Activated CD8-positive, alpha-beta T cell treated with anti-CD3 and anti-CD28 coated beads for 36 hours (primary cell): ENCODE measurements at places on chromosomes 5 and 9. TPM values are rescaled to one million over a fixed set of nuclear protein-coding genes. Genes with fewer than 3 reads are reported as not detected.

DNA sequence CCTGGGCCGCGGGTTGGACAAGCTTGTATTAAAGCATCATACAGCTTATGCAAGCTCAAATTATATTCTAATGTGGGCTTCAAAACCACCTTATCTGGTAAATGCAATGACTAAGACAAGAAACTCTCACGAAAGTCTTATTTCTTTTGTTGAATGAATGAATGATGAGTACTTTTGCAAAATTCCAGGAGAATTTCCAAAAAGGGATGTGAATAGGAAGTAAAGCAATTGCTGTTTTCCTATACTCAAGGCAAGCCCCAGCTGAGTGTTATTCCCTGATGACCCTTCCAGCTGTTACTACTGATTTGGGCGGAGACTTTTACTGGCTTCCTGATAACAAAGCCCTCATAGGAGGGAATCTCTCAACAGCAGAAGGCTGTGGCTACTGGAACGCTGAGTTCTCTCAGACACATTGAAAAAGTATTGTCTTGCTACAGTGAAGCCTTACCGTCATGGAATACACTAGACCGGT is 162.8 kb downstream of the SREK1 start:
- no peak for DNase-seq

DNA sequence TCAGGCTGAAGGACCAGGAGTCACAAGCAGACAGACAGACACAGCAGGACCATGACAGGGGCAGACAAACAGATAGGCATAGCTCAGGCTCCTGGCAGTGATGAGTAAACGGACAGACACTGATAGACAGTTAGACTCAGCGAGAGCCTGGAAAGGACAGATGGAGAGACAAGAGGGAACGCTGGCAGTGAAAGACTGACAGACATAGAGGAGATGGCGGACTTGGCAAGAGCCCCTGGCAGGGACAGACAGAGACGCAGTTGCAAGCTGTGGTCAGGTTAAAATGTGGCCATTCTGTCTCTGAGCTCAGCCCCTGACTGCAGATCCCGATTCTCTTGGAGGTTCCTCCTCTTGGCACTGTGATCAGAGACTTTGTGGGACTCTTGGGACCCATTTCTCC is 13.6 kb downstream of the CSF2 start:
- DNase-seq = no peak

GRCh38 chr5:150286820-150287219 is 2.8 kb downstream of the CAMK2A start:
- peak; percentile 15 for DNase-seq

- no peak for DNase-seq
Observed at GRCh38 chr5:60852940-60853339, 8.9 kb upstream of the ELOVL7 start.

DNA sequence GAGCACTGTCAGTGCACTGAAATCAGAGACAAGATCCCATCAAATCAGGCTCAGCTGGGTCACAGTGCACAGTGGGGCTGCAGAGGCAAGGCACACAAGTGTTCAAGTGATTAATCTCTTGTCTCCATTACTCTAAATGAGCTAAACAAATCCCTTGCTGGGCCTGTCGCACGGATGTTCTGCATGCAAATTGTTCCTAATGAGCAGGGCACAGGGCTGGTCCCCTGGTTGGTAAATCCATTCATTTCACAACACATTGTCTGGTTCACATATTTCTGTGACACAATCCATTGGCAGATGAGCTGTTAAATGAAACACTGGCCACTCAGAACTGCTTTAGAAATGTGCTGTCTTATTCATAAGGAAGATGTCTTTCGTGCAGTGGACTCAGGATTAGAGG is 167.9 kb upstream of the BRINP1 start:
- DNase-seq = no peak

GRCh38 chr5:137635521-137635921 is 100.4 kb downstream of the KLHL3 start:
- DNase-seq = no peak

Gene CCNJL
- not detected for total RNA-seq

Gene SPINK7
- not detected for total RNA-seq
